ENCODE measurements at places on chromosomes 12 and 14.

- DNase-seq, result no peak
Measured at GRCh38 chr12:50508414-50508813, 3.6 kb downstream of the DIP2B start.

DNA sequence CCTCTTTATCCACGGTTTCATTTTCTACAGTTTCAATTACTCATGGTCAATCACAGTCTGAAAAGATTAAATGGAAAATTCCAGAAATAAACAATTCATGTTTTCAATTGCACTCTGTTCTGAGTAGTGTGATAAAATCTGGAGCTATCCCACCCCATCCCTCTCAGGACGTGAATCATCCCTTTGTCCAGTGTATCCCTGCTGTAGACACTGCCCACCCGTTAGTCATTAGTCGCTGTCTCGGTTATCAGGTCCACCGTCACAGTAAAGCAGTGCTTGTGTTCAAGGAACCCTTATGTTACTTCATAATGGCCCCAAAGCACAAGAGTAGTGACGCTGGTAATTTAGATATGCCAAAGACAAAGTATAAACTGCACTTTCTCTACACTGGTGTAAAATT is 141.0 kb upstream of the LMNTD1 start:
- no peak for DNase-seq

DNA sequence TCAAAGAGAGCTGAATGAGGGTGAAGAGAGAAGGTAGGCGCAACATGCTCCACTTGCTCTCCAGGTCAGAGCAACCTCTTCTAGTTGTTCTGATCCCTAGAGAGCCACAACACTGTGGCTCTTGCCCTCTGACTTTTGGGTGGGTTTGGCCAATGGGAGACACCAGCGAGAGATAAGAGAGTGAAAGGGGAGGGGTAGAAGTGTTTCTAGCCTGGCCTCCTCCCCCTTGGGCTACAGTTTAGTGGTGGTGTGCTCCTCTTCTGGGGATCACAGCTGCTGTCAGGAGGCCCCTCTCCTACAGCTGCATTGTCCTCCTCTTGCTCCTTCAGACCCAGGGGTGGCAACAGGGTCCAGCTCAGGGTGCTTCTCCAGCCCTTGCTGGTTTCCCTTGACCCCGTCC is 454.8 kb downstream of the FUT8 start:
- no peak for DNase-seq

DNA sequence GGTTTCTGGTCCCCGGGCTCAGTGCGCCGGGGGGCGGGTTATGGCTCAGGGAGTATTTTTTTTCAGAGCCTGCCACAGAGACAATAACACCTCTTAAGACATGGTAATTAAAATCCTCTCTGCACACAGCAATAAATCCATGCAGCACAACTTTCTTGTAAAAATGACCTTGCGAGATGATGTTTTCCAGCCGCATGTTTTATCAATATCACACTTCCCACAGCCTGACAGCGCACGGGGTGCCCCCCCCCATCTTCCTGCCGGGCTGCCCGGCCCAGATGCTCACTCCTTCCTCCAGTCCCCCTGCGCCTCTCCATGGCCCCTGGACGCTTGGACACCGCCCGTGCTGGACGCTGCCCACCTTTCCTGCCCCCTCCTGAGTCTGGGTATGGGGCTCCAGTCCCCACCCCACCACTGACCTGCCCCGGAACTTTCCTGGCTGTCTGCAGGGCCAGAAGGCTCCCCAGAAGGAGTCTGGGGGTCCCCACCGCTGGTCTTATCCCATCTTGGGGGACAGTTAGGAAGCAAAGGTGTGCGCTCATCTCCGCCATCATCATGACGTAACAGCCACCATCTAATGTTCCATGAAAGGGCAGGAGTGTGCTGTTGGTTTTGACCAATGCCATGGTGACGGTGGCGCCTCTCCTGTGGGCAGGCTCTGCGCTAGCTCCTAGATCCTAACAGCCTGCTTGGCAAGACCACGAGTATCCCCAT is 182.9 kb downstream of the KIF26A start:
- DNase-seq, result no peak

DNA sequence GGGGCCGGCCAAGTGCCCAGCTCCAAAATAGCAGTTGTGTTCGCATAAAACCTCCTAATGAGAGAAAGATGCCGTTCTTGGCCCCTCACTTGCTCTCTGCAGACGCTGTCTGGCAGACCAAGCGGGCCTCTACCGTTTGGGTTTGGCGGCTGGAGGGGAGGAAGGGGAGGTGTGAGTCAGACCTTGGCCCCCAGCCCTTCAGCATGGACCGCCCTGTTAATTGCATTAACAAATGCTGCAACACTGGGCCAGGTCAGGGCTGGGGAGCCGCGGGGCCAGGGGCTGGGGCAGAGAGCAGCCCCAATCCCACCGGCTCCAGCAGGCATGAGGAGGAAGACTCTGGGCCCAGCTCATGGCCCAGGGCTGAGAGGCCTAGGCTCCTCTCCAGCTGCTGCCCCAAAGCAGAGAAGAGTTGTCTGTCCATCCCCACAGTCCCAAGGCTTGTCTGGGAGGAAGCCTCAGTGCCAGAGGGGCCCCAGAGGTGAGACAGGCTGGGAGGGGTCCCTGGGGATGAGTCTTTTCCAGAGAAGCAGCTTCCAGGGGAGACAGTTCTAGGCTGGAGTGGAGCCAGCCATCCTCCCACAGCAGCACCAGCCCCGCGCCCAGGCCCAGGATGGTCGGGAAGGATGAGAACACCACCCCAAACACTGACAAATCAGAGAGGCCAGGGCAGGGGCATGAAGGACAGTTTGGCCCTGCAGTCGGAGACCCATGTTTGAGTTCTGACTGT is 16.9 kb downstream of the LTBP2 start:
- DNase-seq, result no peak
